IPS DF 19.7 (cell line): ENCODE measurements at places on chromosomes 4 and X.

DNA sequence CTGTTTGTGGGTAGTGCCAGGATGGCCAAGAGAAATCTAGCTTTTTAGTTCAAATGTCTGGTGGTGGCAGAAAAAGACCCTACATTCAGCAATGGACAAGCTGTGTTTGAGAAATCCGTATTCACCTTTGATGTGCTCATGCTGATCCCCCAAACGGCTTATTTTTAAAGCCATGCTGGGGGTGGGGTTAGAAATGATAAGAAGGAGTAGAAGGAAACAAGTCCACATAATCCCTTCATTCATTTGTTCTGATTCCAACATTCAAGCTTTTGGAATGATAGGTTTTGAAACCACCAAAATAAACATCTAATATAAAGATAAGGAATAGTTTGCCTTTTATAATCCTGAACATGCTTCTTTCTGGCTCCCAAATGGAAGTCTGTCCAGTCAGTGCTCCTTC is 92.0 kb upstream of the DKK2 start:
- DNase-seq: no peak

DNA sequence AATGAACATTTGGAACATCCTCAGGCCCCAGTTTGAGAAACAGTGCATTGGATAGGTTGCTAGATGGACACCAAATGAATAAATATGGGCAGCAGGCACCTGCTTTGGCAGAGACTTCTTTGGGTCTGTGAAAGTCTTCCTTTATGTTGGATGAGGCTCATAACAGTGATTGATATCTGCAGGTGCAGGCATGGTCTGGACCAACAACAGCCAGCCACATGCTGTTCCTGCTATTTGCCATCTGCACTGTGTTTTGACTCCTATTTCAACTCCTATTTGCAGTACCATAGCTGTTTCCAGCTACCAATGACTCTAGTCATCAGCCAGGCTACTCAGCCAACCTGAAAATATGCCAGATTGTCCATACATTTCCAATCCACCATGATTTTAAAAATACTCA is 60.9 kb downstream of the ANAPC4 start:
- no peak for DNase-seq

DNA sequence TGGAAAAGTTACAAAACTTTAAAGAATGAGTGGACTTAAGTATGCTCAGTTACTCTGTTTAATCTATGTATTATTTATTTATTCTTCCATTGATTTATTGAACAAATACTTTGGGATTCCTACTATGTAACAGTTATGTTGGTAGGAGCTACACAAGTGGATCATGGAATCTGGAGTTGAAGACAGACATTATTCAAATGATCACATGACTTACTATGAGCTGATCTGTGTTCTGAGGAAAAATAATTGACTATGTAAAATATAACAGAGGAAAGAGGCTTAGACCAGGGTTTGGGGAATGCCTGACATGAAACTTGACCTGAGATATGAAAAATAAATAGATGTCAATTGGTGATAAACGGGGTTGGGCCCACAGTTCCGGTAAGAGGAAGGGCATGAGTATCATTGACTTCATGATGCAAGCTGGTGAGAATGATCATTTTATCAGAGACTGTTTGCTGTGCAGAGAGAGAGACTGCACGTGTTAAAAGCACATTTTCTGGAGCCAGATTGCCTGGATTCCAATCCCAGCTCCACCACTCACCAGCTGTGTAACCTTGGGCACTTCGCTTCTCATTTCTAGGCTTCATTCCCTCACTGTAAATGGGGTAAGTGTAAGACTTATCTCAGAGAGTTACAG is 179.0 kb downstream of the SPCS3 start:
- no peak for DNase-seq

GRCh38 chrX:9912351-9913145 is 54.6 kb upstream of the CLDN34 start:
- DNase-seq: no peak

DNA sequence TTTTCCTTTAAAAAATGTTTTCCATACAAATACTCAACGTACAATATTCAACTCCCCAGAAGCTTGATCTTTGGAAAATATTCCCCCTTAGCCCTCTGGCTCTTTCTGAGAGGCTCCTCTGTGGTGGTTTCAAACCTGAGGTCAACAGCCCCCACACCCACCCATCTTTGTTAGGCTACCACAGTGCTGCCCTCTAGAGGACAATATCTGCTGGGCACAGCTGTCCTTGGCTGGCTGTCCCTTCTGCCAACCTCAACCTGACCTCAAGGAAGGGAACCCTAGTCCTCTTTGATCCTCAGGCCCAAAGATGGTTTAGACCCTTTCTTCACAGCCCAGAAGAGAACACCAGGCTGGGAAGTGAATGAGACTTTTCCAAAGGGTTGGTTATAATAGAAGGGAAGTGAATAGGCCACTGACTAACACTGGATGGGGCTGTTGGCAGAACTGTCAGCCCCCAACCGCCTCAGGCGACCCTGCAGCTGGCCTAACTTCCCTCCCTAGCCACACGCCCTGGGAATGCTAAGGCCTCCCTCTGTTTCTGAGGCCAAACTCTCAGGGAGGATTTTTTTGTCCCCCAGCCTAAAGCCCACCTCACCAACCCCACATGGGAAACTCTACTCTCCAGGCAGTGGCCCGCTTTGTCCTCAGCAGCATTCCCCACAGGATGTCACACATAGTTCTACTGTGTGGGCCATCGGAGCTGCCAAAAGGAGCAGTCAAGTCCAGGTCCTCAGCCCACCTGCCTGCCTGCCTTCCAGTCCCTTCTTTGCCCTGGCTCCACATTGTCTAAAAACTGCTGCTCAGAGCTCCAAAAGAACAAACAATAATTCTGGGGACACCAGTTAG is 34.3 kb downstream of the NYX start:
- DNase-seq: no peak

DNA sequence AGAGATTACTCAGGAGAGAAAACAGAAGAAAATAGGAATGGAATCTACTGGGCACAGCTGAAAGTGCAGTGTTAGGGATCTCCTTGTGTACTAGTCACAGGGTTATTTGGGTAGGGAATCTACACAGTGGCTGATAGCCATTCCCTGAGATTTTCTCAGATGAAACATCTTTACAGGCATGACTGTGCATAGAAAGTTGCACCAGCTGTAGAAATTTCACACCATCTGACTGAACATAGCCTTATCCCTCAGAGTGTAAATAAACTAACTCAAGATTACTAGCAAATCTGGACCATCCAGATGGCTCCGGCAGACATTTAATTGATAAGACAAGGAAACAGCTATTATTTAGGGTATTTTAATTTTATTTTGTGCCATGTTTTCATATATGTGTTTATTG is 2053.5 kb upstream of the TENM3 start:
- DNase-seq: no peak

DNA sequence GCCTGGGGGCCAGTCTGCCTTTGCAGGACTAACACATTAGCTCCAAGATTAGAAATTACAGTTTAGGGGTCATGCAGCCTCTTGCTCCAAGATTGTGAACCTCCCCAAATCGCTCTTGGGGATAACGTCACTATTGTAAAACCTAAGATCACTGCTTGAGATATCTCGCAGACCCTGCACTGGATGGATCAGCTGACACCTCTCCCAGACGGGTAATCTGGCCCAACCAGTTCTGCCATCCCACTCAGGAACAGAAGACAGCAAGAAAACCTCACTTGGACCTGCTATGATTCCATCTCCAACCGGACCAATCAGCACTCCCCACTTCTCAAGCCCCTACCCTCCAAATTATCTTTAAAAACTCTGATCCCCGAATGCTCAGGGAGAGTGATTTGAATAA is 431.2 kb downstream of the GPM6A start:
- no peak for DNase-seq

DNA sequence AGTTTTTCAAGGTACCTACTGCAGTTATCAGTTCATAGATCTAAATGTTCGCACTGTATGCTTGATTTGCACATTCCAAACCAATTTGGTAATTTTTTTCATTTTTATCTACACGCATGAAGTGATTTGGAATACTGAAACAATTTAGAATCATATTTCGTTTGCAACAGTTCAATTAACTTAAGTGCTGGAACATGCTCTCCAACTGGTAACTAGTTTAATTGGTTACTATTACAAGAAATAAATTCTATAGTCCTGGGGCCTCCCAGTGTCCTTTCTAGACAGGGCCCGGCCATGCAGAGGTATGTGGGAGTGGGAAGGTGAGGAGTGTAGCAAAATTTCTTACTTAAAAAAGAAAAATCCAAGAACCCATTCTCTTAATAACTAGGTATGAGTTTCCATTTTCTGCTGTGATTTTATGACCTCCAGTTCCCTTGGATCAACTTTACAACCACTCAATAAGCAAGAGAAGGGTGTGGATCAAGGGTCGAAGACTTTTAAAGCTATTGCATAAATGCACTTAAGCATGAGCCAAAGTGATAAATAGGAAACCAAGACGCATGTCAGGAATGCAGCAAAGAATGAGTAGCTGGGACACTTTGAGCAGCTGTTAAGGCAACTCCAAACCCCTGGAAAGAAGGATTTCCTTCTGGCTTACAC is 106.9 kb downstream of the PPARGC1A start:
- DNase-seq: no peak

DNA sequence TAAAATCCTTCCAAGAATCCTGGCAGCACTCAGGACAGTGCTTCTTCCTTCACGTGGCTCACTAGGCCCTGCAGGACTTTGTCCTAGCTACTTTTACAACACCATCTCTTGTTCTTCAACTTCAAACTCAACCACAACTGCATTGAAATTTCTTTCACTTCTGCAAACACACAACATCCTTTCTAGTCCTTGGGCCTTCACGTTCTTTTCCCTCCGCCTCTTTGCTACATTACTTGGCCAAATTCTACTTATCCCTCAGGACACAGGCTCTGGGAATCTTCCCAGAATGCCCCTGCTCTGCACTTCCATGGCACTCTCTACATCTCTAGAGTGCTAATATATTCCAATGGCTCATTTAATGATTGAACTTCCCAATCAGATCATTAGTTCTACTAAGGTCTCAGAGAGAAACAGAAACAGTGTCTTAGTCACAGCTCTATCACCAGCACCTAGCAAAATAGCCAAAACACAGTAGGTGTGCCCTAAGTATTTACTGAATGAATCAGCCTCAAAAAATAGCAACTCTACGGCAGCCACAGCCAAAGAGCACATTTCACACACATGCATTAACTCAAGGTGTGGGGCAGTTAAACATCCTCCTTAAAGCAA is 73.3 kb downstream of the MANBA start:
- no peak for DNase-seq

- no peak for DNase-seq
These were observed 239.2 kb upstream of the DDX53 start for GRCh38 chrX:22760513-22761057.

DNA sequence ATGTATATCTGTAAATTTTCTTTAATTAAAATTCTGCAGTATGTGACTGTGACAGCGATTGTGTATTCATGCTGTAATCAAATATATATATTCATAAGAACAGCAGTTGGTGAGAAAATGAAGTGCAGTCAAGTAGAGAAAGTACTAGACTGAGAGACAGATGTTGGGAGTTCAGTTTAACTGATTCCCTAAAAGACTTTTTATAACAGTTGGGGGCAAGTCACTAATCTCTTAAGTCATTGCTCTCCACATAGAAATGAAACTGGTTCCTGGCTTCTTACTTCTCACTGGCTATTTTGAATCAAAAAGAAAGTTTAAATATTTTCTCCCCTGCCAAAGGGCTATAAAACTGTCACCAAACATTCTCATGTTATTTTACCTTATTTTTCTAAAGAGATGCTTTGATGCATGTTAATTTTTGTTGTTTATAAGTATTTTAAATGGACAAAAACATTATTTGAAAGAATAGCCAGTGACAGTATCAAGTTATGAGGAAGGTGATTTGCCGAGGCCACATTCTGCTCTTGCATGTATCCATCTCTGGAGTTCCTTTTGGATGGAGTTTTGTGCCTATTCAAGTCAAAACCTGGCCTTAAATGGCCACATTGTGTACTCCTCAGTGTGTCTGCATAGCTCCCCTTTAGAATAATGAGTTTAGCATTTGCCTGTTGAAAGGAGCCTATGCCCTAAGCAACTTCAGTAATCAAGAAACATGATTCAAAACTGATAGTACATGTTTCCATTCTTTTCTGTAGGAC is 30.8 kb downstream of the EXOC1 start:
- no peak for DNase-seq

- DNase-seq: no peak
These were observed 380.8 kb downstream of the SPRY1 start for GRCh38 chr4:123777373-123777772.

GRCh38 chr4:1406394-1406980 is at the start of gene NKX1-1:
NKX1-1 (minus strand) TSS chr4:1406442; CDS start chr4:1406442, 0 bp downstream.
- DNase-seq: no peak

DNA sequence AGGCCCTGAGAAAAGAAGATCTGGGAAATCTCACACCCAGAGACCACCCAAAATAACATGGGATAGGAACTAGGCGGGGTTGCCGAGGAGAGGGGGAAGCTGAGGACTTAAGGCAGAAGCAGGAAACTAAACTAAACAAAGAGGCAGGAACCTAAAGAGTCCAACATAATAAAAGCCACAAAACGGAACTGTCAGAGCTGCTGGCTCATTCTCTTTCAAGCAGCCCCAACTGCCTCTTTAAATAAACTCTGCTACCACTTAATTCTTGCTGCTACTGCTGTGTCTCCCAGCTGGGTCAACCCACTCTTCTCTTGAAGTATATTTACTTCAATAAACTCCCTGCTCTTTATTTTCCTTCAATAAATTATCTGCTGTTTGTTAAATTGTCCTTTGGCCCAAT is 44.5 kb downstream of the MAGEB16 start:
- no peak for DNase-seq

- no peak for DNase-seq
These were observed 6.3 kb downstream of the AFP start for GRCh38 chr4:73442275-73442674.

DNA sequence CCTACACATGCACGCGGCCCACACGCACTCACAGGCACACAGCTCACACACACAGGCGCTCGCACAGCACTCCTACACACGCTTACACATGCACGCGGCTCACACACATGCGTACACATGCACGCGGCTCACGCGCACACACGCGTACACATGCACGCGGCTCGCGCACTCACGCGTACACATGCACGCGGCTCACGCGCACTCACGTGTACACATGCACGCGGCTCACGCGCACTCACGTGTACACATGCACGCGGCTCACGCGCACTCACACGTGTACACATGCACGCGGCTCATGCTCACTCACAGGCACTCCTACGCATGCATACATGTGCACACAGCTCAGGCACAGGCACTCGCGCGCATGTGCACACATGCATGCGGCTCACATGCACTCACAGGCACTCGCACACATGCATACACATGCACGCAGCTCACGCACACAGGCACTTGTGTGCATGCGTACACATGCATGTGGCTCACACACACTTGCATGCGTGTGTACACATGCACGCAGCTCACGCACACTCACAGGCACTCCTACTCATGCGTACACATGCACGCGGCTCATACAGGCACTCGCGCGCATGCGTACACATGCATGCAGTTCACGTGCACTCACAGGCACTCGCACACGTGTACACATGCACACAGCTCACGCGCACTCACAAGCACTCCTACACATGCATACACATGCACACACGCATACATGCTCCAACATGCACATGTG is 44.9 kb downstream of the GAK start:
- no peak for DNase-seq
